ENCODE measurements at places on chromosomes 11 and 22.

- peak; percentile 41 for DNase-seq
Measured at GRCh38 chr11:86176165-86176884, 68.2 kb upstream of the EED start.

DNA sequence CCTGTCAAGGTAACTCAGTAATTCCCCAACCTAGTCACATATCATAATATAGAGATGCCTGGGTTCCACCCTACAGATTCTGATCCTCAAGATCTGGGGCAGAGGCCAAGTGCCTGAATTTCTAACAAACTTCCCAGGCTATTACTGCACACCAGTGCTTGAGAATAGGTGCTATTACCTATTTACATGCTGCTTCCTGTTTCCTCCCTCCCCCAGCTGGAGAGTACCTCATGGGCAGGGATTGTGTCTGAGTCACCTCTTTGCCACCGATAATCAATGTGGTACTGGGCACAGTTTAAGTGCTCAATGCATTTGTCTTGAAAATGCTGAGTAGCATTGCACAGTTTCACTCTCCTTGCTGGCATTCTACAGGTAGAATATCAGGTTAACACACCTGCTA, 582.2 kb upstream of the CADM1 start:
- no peak for DNase-seq

DNA sequence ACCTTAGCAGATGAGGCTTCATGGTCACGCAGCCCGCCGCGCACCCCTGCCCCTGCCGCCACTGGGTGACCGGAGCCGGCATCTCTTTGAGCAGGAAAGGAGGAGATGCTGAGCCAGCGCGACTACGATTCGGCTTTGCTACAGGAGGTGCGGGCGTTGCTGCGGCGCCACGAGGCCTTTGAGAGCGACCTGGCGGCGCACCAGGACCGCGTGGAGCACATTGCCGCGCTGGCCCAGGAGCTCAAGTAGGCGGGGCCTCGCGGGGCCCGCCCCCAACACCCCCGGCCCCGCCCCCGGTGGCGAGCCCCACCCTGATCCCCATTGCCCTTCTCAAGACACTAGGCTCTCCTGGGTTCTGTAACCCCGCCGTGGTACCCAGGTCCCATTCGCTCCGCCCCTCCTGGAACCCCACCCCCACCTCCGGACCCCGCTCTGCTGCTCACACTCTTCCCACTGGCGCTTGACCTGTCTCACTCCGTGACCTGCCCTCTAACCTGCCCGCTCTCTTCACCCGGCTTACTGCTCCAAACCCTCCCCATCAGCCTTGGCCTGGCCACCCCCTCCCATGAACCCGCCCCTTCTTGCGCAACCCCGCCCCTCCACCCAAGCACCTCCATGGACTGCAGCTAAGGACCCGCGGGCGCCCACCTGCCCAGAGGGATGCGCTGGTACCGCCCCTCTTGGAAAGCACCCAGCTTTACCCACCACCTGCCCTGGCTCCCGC, 9.1 kb downstream of the CTSF start:
- DNase-seq, result peak; percentile 43

DNA sequence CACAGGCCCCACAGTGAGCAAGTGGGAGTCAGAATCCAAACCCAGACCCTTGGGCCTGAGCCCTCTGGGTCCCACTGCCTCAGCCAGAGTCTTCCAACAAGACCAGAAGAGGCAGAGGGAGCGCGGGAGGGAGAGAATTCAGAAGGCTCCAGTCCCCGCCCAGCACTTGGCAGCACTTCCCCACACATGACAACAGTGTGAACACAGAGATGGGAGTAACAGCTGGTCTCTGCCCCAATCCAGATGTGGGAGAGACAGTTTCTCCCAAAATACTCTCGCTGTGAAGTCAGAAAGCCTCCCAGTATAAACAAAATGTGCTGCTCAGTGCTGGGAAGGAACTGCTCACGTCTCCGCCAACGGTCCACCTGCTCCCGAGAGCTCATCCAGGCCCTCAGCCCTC, 219.9 kb downstream of the MN1 start:
- no peak for DNase-seq

DNA sequence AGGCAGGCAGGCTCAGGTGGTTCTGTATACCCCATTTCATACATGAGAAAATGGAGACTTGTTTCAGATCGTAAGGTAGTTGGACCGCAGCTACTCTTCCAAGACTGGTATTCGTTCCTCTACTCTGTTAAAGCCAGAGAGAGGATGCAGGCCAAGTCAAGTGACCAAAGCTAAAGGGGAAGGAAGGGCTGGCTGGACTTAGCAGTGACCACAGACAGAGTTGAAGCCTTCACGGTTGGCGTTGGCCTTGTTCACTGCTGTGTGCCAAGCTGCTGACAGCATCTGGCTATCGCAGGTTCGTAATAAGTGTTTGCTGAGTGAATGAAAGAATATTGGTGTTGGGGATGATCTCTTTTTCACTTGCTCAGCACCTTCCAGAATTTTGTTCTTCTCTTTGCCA, 64.2 kb downstream of the PTPRJ start:
- DNase-seq, result no peak

DNA sequence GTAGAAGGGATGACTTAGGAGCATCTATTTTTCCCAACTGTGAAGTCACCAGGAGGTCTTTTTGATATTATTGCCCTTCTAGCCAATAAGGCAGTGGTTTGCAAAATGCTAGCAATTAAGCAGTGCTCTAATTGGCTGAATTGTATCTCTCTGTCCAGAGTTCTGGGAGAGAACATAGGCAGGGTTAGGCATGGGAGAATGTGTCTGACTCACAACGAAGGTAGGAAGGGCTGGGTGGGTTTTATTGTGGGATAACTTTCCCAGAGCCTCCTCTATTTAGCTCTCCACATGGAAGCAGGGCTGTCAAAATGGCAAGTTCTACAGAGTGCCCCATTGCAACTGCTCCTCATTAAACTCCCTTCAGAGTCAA, 415.9 kb upstream of the CADM1 start:
- no peak for DNase-seq

All from common myeloid progenitor, CD34-positive (primary cell).